ENCODE measurements at places on chromosomes 4 and X.

GRCh38 chrX:39338583-39338982, 537.3 kb downstream of the MID1IP1 start:
- no peak for DNase-seq

DNA sequence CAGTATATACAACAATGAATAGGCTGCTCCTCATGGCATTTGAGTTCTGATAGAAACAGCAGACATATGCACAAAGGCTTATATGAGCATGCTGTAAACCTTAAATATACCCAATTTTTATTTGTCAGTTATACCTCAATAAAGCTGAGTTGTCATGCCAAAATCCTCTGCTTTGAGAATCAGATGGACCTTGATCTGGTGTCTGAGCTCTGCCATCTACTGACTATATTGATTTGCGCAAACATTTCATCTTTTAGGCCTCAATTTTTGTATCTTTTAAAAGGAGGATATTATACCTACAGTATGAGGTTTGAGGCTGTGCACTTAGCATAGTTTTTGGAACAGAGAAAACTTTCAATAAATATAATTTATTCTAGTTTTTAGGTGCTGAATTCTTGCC, 85.2 kb downstream of the PRRG1 start:
- DNase-seq = no peak

GRCh38 chr4:25809996-25810395, 52.8 kb downstream of the SEL1L3 start:
- DNase-seq = no peak

- peak; percentile 85 for DNase-seq
Measured at GRCh38 chr4:4614925-4615678, 73.3 kb upstream of the STX18 start.

DNA sequence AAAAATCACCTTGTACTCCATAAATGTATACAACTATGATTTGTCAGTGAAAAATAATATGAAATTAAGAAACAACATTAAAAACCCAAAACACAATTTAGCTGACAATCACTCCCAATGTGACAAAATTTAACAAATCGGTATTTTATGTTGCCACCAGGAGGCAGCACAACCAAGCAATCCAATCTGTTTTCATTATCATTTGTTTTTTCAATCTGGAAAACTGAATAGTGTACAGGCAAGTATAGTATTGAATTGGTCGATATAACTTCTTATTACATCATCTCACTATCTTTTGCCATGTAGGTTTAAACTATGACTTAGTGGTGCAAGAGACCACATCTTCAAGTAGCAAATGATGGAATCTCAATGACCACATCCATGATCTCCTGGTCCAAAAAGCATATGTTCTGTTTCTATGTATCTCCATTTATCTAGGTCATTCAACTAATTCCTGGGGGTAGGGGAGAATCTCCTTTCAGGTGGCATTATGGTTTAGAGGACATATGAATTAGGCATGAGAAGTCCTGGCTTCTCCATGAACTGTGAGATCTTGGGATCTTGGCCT, 112.9 kb upstream of the AGA start:
- no peak for DNase-seq

GRCh38 chrX:155148724-155149537, 67.3 kb upstream of the VBP1 start:
- peak; percentile 24 for DNase-seq

GRCh38 chr4:4477391-4477790, 64.5 kb downstream of the STX18 start:
- DNase-seq = no peak

GRCh38 chr4:113300471-113300928, 251.0 kb downstream of the ANK2 start:
- DNase-seq = peak; percentile 63

- no peak for DNase-seq
Measured at GRCh38 chr4:8329859-8330761, 60.6 kb downstream of the HTRA3 start.

GRCh38 chr4:8727546-8728510, 135.3 kb downstream of the CPZ start:
- no peak for DNase-seq

DNA sequence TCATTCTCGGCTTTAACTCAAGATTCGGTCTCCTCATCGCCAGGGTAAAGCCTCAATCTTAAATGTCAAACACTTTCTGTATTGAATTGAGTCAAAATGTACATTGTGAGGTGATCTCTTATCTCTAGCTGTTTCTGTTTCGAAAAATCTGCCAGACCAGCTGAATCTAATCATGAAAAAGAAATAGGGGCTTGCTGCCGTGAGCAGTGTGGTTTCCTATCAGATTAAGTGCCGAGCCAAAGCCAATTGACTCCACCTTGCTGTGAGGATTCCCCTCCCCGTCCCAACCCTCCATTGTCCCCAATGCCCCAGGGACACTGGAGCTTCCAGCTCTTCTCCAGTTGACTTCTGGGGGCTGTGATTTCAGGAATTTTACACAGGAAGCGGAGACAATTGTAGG, 12.5 kb upstream of the CRLF2 start:
- DNase-seq = no peak

DNA sequence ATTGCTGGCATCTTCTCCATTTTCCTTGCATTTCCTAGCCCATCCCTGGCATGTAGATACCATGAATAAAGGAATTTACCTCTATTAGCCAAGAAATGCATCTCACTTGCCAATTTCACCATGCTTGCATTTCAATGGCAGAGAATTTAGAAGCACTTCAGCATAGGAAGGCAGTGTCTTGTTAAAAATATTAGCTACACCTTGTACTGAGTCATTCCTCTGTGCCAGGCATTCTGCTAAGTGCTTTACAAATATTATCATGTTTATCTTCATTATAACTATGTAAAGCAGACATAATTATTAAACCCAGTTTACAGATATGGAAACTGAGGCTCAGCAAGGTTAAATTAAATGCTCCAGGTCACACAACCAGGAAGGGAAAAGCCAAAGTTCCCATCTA, 138.2 kb downstream of the NPNT start:
- no peak for DNase-seq

DNA sequence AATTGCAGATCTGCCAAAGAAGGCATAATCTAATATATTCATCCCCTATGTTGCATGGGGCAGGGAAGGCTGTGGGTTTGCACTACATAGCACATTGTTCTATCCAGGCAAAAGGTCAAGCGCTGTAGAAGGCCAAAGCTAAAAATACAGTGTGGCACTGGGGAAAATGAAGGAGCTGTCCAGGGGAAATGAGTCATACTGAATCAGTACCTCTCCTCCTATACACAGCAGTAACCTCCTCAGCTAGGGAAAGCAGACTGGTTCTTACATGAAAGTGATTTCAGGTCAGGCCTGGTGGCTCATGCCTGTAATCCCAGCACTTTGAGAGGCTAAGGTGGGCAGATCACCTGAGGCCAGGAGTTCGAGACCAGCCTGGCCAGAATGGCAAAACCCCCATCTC, 31.0 kb upstream of the SLC25A4 start:
- DNase-seq = peak; percentile 96

- DNase-seq = peak; percentile 36
Measured at GRCh38 chrX:103913356-103914020, 48.9 kb upstream of the TMSB15B start.

DNA sequence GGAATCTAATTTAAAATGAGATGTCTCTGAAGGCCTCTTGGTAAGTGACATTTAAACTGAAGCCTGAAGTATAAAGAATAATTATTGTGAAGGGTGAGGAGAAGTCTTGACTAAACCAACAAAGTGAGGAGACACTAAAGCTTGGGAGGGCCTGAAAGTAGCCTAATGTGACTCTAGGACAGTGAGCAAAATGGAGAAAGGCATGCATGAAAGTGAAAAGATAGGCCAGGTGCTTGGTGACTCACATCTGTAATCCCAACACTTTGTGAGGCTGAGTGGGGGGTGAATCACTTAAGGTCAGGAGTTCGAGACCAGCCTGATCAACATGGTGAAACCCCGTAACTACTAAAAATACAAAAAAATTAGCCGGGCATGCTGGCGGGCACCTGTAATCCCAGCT, 46.9 kb upstream of the SMARCAD1 start:
- no peak for DNase-seq

DNA sequence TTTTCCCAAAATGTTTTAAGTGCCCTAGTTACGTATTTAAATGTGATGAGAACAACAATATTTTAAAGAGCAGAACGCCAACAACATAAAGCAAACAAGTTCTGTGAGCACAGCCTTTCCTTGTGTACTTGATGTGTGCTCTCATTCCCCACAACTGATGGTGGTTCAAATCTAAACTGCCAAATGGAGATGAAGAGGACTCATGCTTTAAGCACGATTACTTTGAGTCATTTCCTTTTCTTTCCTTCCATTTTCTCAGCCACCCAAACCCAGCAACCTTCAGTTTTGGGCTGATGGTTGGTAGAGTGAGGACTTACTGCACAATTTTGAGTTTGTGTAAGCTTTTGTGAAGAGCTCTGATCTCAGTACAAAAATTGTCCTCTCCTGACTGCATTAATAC, 1.7 kb downstream of the NSD2 start:
- peak; percentile 83 for DNase-seq

GRCh38 chr4:6229671-6230501, 29.5 kb upstream of the JAKMIP1 start:
- no peak for DNase-seq

DNA sequence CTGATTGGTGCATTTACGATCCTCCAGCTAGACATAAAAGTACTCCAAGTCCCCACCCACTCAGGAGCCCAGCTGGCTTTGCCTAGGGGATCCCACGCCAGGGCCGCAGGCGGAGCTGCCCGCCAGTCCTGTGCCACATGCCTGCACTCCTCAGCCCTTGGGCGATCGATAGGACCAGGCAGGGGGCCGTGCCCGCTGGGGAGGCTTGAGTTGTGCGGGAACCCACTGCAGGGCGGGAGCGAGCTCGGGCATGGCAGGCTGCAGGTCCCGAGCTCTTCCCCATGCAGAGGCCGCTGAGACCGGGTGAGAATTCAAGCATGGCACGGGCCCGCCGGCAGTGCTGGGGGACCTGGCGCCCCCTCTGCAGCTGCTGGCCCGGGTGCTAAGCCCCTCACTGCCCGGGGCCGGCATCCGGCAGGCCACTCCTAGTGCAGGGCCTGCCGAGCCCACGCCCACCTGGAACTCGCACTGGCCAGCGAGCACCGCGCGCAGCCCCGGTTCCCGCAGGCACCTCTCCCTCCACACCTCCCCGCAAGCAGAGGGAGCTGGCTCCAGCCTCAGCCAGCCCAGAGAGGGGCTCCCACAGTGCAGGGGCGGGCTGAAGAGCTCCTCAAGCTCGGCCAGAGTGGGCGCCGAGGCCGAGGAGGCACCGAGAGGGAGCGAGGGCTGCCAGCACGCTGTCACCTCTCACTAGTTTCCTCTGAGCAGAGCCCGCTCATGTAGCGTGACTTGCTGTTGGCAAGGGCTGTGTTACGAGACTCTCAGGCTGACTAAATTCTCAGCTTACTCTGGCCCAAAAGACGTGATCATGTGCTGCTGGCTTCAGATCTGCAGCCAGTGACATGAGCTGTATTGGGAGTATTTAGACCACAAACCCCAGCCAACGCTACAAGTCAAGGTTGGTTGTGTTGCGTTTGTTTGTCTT, 87.5 kb downstream of the TRAPPC11 start:
- no peak for DNase-seq

GRCh38 chrX:38313190-38313589, 14.1 kb downstream of the RPGR start:
- DNase-seq = peak; percentile 57

GRCh38 chr4:155008389-155008788, 200.0 kb upstream of the NPY2R start:
- no peak for DNase-seq

DNA sequence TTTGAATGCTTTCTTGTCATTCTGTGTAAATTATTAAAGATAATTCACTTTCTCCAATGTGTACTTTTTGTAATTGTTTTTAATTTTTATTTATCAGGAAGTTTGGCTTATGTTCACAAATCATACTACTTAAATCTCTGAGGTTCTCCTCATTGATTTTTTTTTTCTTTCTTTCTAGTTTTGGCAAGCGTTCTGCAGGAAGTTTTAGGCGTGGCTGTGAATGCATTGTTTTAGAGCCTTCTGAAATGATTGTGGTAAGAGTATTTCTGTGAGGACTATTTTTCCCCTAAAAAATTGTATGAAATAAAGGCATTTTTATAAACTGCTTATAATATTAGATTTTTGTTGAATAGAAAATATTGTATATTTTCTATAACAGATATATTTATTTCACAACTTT, 135.8 kb downstream of the RAPGEF2 start:
- no peak for DNase-seq

GRCh38 chr4:100555611-100556337, 38.0 kb upstream of the EMCN start:
- no peak for DNase-seq

- no peak for DNase-seq
Measured at GRCh38 chrX:128870361-128870760, 652.9 kb downstream of the SMARCA1 start.

DNA sequence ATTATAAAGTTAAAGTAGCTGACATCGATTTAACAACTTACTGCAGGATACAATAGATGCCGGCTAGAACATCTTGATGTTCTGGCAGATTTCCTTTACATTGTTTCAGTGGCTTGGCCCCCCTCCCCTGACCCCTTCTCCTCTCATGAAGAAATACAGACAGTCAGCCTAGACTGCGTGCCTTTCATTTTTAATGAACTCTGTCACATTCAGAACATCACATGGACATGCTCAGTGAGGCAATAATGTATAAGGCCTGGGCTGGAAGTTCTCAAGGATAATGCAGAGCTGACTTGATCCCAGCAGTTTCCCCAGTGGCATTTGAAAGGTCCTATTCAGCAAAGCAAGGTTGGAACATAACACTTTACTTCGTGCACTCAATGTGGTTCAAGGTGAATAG, 239.2 kb downstream of the ANK2 start:
- peak; percentile 6 for DNase-seq

DNA sequence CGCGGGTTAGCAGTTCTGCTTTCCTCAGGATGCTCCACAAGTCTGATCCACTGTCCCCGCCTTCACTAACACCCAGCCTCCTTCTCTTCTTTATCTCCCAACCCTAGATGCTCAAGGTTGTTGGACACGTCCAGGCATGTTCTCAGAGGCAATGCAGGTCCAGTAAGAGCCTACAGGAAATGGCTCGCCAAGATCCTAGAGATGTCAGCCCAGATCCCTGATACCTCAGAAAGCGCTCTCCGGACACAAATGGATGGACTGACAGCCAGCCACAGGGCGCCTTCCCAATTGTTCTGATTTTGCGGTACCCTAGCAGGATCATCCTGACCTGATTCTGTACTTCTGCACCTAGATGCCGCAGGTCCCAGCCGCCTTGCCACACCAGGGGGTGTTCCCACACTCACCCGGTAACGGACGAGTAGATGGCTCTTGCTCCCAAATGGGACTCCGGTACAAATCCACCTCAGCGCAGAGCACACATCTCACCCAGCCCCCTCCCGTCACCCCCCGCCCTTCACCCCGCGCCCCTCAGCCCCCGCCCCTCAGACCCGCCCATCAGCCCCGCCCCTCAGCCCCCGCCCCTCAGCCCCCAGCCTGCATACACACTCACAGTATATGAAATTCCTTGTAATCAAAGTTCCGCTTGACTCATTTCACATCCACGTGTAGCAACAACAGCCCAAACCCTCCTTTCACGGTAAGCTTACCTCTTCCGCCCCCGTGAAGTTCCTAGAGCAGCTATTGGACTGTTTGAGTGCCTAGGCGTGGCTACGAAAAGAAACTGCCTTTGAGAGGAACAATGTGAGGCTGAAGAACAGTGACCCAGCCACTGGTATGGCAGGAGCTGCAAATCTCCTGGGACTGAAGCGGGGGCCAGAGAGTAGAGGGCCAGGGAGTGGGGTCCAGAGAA, at the start of gene EDA2R:
Gene EDA2R, minus strand, starts transcription at position 488 of the 910 bp plus-strand sequence. CDS start 23,058 bp downstream, outside the sequence.
- DNase-seq = peak; percentile 86

- peak; percentile 68 for DNase-seq
Measured at GRCh38 chr4:47315346-47315745, 148.2 kb downstream of the COMMD8 start.

- no peak for DNase-seq
Measured at GRCh38 chrX:675955-676295, 45.3 kb downstream of the SHOX start.

- DNase-seq = no peak
Measured at GRCh38 chr4:14906805-14907204, 95.5 kb upstream of the CPEB2 start.
